NCI-H82 (cell line): ENCODE measurements at places on chromosomes 16 and 17.

DNA sequence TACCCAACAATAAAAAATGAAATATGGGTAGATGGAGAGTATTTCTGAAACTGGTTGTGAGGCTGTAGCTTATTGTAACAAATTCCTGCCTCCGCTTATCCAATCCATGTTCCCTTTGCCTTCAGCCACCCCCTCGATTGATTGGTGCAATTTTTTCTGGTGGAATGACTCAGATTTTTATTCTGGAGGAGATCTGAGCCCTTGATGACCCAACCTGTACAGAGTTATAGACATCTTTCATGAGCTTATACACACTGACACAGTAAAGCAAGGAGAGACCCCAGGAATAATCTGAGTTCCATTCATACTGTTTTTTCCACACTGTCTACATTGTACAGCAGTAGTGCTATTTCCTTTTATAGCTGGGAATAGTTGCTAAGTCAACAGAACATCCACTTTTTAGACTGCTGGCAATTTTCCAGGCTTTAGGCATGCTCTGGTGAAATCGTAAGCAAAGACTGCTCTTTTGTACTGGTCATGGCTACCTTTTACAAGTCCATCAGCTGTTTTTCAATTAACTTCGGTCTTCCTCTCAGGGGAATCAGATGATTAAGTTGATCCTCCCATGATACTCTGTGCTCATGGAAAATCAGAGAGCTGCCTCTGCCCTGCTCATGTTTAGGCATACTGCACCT is 30.1 kb downstream of the CCL4 start:
- DNase-seq, result no peak

DNA sequence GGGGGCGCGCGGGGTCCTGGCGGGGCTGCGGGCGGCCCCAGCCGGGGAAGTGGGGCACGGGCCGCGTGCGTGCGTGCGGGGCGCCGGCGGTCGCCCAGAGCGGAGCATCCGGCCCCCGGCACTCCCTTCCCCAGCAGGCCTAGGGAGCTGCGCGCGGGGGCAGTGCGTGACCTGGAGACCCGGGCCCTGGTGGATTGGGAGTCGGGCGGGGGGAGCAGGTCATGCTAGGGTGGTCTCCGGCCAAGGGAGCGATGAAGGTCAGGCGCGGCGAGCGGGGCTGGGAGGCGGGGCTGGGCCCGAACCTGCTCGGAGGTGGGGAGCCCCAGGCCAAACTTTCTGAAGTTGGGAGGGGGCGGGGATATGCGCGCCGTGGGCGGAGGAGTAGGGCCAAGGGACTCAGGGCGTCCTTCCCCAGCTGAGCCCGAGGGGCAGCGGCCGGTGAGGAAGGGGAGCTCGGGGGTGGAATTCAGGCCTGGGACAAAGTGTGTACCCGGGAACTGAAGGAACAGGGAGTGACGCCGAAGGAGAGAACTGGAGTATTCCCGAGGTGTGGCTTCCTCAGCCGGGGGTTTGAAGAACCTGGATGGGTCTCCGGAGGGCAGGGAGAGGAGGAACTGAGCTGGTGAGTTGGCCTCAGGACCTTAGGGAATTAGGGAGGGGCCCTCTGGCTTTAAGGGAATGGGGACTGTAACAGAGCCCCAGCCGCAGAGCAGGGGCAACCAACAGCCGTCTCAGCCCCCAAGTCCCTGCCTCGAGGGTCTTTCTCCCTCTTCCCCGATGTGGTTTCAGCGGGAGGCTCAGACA is 589 bp downstream of the XYLT2 start:
- DNase-seq, result peak; percentile 66

DNA sequence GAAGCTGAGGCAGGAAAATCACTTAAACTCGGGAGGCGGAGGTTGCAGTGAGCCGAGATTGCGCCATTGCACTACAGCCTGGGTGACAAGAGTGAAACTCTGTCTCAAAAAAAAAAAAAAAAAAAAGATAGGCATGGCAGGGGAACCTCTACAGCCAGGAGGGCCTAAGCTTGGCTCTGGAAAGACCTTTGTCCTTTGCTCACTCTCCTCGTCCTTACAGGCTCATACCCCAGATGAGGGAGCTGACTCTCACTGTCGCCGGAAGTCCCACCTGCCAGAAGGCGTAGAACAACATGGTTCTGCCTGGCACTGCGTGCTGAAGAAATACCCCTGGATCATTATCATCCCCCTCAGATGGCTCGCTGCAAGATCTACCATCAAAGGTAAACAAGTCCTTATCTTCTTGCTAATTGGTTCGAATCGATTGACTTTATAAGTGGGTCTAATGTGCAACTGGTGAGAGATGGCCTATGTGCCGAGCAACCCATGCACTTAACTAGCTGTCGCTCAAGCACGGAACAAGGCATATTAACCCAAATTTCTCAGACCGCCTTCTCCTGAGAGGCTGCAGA is 29.7 kb downstream of the RTN4RL1 start:
- no peak for DNase-seq

- no peak for DNase-seq
Observed at GRCh38 chr16:54808890-54809289, 121.8 kb upstream of the IRX5 start.

DNA sequence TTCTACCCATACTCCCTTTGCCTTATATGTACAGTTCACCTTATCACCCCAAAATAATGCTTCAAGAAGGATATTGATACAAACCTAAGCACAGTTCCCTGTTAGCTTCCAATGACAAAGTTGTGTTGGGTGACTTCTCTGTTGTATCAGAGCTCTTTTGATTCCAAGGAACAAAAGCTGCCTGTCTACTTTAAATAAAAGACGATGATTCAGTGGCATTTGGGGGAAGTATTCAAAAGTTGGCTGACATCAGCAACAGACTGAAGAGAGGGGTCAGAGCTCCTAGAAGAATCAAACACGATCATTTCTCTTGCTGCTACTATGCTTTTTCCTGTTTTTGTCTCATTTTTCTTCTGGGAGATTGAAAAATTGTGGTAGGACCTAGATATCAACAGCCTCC is 69.4 kb upstream of the CA10 start:
- DNase-seq, result no peak

DNA sequence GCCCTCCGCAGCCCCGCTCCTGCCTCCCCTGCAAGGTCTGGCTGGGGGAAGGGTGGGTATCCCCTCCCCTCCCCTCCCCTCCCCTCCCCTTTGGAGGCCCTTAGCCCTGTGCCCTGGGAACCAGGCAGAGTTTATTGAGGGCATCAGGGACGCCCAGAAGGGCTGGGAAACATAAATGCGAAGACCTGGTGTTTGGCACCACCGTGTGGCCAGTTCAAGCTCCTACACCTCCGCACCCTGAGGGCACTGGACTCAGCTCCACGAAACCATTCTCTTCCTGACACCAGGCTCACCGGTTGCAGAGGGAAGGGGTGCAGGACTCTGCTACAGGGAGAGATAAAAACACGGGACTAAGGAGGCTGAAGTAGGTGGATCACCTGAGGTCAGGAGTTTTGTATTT is 1.0 kb upstream of the AIPL1 start:
- DNase-seq, result peak; percentile 94

GRCh38 chr16:4314532-4315185 is 1.2 kb upstream of the GLIS2 start:
- peak; percentile 75 for DNase-seq

DNA sequence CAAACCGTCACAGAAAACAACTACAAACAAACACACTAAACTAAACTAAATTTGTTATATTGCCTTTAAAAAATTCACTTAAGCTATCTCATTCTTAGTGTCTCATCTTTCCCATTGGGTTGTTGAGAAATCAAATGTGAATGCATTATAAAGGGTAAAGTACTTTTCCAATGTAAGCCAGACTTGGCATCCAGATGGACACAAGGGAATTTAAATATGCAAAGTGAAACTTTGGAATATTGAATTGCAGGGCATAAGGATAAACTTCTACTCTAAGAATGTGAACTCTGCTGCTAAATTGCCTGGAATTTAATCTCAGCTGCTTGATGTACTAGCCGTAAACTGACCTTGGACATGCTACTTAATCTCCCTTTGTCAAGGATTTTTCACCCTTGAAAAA is 1554.6 kb downstream of the CDH8 start:
- DNase-seq, result no peak

- no peak for DNase-seq
Observed at GRCh38 chr17:82152556-82153294, 54.7 kb upstream of the FASN start.

GRCh38 chr16:1428511-1428910 is 2.4 kb upstream of the PERCC1 start:
- peak; percentile 23 for DNase-seq

GRCh38 chr17:2042933-2043332 is 1.1 kb downstream of the OVCA2 start:
- DNase-seq, result peak; percentile 34

- peak; percentile 89 for DNase-seq
Observed at GRCh38 chr16:70685938-70686375, at the start of gene MTSS2. TSS of gene MTSS2 (minus strand) at chr16:70686053. CDS start at chr16:70685791, 262 bp downstream.

GRCh38 chr16:55062442-55062841 is 131.8 kb downstream of the IRX5 start:
- no peak for DNase-seq

DNA sequence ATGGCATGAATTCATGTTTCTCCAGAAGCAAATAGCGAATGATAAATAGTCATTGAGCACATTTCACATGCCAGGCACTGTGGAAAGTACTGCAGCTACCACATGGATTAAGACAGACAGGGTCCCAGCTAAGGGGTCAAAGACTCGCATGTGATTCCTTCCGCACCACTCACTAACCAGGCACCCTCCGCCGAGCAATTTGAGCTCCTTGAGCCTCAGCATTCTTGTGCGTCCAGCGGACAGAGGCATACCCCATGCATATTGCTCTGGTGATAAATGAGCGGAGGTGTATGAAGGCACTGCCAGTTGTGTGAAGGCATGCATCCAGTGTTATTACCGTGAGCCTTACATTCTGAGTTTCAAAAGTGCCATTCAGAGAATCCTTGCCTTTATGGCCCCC is 358.7 kb downstream of the HS3ST4 start:
- no peak for DNase-seq

DNA sequence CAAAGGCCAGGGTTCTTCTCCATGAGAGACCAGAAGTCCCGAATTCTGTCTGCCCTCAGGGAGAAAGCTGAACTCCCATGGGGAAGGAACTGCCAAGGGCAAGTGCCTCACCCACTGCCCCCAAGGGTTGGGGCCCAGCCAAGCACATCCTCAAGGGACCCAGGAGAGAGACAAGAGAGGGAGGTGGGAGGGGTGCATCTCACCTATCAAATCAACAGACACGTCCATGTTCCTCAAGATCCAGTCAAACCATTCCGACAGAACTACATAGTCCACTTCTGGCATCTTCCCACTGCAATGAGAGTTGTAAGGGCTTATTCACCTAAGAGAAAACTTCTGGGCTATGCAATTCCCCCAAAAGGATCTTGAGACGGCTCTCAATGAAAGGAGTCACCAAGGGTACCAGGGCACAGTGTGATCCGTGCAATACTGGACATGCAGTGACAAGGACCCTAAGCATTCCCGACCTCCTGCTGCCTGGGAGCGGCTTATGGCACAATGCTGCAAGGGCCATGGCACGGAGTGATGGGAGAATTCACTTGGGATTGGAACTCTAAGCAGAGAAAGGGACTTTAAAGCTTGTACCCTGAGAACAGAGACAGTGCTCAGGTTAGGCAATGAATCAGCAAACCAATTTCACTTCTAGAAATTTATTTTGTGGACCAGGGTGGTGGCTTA is 32.2 kb downstream of the TK2 start:
- DNase-seq, result no peak
